ENCODE measurements at places on chromosomes 7 and 10.

- no peak for DNase-seq
These were observed 2.7 kb downstream of the GPR146 start for GRCh38 chr7:1046722-1047679.

DNA sequence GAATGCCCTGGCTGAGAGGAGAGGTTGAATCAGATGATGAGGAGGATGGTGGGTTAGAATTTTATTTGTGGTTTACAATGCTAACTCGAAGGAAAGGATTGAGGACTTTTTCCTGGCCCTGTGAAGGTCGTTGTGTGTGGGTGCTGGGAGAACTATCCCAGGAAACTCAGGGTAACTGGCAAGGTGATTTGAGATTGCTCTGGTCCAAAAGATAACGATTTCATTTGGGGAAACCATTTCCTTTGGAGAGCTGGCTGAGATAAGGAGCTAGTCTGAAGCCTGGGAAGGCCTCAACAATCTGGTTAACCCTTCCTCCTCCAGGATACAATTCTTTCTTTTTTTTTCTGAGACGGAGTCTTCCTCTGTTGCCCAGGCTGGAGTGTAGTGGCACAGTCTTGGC, 33.0 kb downstream of the HK1 start:
- DNase-seq: no peak

GRCh38 chr7:22452142-22452959, 47.6 kb downstream of the STEAP1B start:
- peak; percentile 60 for DNase-seq

- DNase-seq: no peak
These were observed 107.2 kb upstream of the INHBA start for GRCh38 chr7:41809940-41810576.

DNA sequence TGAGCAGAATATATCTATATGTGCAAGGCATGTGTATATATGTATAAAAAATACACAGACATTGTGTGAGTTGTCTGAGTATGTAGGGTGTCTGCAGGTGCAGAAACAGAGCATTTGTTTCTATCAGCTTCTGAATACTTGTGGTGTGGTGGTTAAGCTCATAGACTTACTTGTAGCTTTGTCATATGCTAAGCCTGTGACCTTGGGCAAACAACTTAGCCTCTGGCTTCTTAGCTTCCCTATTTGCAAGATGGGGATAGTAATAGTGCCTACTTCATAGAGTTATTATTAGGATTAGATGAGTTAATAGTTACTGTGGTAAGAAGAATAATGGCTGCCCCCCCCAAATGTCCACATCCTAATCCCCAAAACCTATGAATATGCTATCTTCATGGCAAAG, 28.2 kb upstream of the PAX2 start:
- no peak for DNase-seq

- DNase-seq: no peak
These were observed 19.1 kb upstream of the FAM53B start for GRCh38 chr10:124763267-124763666.

DNA sequence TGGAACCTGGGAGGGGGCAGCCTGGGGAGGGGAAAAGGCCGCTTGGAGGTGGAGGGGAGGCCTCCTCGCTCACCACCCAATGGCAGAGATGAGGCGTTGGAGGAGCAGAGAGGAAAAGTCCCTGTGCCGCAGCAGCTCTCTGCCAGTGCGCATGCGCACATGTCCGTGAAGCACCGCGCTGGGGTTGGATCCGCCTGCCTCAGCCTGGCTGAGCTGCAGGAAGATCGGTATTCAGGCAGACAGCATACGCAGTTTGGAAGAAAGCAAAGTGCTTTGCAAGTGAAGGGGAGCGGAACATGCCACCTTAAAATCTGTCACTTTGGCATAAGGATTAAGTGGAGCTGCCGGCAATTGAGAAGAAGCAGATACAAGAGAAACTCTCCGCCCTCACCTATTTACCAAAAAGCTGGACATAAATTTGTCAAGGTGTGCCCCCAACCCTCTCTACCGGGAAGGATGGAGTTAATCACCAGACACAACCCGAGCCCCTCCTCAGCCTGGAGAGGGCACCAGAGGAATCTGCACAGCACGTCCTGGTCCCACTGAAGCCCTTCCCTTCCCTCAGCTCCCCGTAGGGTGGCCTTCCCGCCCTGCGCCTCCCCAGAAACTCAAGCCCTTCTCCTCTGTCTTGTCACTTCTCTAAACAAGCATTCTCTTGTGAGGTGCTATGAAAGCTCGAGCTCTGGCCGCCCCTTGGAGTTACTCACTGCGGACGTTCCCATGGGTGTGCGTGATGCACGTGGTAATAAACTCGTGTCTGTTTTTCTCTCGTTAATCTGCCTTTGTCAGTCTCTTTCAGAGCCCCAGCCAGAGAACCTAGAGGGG, 32.2 kb upstream of the TMEM72 start:
- DNase-seq: peak; percentile 86

- DNase-seq: no peak
These were observed 183.6 kb downstream of the TAX1BP1 start for GRCh38 chr7:27923642-27923980.

Measured in Caco-2 (cell line).